T-helper 2 cell (primary cell): ENCODE measurements at places on chromosomes 13 and 19.

DNA sequence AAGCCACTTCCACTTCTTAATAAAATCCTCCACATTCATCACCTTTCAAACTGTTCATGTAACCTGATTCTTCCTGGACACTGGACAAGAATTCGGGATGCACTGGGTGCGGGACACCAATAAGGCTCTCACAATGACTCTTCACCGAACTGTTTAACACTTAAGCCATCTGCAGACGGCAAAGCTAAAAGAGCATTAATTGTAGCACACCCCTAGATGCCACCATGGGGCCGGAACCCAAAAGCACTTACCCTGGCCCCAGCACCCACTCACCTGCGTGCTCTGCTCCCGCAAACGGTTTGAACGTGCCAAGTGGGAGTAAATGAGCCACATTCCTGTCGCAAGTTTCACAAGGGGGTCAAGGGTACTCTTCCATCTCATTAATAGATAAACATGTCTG is 254.3 kb upstream of the PRR20A start:
- no peak for DNase-seq

DNA sequence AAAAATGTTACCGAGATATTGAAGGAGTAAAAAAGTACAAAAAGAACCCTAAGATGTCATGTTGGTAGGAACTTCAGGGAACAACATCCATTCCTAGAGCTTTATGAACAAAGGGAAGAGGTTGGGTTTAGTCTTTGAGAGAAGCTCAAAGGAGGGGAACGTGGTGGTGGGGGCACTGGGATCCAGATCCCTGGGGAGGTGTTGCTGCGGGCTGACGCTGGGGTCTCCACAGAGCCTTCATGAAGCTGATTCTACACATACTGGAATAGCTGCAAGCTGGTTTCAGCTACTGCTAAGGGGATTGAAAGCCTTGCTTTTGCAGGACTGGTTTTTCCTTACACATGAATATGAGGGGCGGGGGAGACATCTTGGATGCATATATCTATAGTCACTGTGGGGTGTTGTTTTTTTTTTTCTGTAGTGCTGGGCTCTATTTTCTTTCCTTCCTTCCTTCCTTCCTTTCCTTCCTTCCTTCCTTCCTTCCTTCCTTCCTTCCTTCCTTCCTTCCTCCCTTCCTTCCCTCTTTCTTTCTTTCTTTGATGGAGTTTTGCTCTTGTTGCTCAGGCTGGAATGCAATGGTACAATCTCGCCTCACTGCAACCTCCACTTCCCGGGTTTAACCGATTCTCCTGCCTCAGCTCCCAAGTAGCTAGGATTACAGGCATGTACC is 6.5 kb upstream of the MZF1 start:
- DNase-seq, result no peak

DNA sequence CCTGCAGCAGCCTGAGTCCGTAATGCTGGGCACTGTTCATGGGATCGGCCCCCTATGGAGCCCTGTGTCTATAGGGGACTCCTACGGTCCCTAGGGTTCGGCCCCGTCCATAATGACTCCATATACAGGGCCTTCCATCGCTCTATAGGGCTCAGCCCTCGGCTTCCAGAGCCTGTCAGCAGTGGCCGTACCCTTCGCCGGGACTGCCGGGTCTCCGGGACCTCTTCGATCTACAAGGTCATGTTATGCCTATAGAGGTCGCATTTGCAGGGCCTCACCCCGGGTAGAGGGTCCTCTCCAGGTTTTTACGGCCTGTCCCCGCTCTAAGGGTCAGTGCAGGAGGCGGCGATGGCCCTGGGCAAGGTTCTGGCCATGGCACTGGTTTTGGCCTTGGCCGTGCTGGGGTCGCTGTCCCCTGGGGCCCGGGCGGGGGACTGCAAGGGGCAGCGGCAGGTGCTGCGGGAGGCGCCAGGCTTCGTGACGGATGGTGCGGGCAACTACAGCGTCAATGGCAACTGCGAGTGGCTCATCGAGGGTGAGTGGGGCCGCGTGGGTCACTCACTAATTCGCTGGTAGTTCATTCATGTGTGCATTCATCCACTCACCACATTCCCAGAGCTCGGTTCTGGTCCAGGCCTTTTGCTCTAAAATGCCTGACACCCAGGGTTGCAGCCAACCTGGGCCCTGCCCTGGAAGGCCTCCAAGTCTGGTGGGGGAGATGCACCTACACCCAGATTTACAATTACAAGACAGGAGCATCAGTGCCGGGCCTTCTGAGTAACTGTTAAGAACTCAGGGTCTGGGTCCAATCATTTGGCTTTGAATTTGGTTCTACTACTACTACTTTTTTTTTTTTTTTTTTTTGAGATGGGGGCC is 699 bp downstream of the MEGF8 start:
- no peak for DNase-seq

GRCh38 chr19:19487077-19487949 is 28.0 kb downstream of the TSSK6 start:
- DNase-seq, result no peak

DNA sequence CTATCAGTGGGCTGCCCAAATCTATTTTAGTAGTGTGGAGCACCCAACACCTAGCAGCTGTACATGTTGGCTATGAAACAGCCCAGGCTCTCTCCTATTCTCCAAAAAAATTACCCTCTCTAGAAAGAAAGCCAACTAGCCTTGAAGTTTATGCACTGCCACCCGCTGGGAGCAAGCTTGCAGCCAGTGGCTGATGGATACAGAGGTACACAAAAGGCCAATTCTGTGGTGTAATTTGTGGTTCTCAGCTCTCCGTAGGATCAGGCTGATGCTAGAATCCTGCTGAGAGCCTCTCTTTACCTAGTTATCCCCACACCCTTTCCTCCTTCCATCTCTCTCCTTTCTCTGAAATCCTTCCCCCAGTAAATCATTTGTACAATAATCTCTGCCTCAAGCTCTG is 1120.7 kb downstream of the DIAPH3 start:
- no peak for DNase-seq

DNA sequence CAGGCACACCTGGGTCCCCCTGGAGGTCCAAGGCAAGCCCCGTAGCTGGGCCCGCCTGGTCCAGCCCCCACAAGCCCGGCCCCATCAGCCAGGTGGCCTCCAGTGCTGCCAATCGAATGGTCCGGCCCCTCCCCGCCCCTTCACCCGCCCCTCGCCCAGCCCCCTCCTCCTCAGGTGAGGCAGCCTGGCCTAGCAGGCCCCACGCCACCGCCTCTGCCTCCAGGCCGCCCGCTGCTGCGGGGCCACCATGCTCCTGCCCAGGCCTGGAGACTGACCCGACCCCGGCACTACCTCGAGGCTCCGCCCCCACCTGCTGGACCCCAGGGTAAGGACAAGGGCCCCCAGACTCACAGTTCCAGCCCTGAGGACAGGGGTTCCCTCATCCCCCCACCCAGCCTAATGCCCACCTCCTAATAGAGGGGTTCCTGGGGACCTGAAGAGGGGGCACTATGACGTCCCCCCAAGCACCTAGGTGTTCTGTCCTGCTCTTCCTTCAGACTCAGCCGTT is at the start of gene HPN:
HPN (plus strand) TSS at position 174 of the 508 bp plus-strand sequence. CDS start 786 bp downstream, outside the sequence.
- DNase-seq, result no peak

DNA sequence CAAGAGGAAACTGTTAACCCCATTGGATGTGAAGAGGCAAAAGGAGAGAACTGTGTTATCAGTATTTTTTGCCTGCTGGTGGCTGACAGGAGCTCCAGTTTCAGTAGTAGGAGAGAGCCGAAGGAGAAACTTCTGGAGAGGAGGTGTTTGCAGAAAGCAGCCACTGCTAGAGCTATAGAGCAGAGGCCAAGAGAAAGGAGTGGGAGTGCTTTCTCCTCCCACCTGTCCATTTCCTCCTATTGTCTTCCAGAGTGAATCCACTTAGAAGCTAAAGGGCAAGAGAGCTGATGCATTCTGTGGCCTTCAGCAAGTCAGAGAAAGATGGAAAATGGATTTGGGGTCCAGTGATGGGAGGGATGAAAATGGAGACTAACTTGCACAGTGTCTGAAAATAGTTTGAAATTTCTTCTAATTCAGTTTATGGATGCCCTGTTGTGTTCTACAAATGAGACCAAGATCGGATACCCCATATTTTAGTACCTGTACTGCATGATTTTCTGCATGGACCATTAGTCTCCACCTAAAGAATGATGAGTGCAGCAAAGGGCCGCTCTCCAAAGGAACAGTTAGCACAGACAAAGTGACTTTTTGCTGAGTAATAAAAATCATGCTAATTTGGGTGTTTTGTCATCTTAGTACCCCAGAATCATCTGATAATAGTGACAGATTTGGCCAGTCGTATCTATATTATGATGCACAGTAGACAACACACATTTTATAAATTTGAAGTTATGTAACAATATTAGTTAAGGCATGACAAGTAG is 10.7 kb downstream of the HS6ST3 start:
- DNase-seq, result no peak

DNA sequence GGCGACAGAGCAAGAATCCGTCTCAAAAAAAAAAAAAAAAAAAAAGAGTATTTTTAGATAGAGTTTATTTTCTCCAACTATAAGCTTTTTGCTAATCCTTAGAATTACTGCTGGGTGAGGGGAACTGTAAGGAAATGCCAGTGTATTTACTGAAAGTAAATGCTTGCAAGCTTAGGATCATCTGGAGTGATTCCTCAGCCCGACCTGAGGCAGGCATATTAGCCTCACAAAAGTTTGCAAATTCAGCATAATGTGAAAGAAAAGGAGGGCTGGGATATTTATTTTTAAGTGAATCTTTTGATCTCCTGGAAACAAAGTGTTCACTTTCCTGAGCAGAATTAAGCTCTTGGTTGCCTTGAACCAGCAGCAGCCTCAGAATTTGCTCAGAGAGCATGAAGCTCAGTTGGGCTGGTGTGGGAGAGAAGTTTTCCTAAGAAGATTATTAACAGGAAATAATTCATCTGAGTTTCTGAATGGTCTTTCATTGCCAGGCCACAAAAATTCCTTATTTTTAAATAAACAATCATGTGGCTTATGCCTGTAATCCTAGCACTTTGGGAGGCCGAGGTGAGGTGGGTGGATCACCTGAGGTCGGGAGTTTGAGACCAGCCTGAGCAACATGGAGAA is 24.7 kb upstream of the SPATA13 start:
- no peak for DNase-seq

DNA sequence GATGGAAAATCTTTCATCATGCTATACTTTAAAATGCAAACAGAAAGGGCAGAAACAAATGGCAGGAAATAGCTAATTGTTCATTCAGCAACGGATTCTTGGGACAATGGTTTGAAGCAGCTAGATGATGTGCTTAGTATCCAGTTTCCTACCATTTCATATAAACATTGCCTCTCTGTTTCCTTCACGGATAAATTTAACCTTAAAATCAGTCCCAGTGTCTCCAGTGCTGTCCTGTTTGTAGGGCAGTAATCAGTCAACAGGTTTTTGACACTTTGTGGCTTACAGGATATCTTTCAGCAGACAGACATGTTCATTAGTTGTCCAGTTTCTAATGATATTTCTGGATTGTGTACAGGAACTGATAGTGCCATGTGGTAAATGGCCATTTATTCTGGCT is 24.7 kb upstream of the RB1 start:
- DNase-seq, result no peak

DNA sequence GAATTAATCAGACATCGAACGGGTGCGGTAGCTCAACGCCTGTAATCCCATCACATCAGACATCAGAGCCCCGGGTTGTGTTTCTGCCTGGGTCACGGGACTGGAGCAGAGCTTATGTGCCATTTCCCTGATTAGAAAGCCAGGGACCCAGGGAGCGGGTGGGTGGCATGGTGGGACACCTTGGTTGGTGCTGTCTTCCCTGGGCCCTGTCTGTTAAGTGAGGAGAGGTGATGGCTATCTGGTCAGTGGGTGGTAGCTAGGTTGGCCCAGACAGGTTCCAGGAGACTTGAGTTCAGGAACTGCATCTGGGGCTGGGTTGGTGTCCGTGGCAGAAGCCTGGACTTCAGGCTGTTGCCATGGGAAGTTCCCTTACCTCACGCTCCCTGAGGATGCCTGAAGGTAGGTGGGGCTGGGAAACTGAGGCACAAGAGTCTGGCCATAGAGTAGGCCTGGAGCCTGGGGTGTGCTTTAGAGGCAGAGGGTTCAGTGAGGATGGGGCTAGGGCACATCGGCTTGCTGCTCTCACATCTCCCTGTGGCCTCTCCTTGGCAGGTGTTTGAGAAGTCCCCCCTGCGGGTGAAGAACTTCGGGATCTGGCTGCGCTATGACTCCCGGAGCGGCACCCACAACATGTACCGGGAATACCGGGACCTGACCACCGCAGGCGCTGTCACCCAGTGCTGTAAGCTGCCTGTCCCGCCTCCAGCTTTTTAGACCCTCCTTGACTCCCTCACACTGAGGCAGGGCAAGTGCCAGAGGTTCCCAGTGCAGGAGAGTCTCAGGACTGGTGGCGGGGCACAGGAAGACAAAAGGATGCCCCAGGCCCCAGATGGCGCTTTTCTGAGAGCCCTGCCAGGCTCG is 2.1 kb downstream of the RPL18A start:
- no peak for DNase-seq

GRCh38 chr13:45925151-45925550 is 73.6 kb upstream of the SIAH3 start:
- DNase-seq, result no peak

DNA sequence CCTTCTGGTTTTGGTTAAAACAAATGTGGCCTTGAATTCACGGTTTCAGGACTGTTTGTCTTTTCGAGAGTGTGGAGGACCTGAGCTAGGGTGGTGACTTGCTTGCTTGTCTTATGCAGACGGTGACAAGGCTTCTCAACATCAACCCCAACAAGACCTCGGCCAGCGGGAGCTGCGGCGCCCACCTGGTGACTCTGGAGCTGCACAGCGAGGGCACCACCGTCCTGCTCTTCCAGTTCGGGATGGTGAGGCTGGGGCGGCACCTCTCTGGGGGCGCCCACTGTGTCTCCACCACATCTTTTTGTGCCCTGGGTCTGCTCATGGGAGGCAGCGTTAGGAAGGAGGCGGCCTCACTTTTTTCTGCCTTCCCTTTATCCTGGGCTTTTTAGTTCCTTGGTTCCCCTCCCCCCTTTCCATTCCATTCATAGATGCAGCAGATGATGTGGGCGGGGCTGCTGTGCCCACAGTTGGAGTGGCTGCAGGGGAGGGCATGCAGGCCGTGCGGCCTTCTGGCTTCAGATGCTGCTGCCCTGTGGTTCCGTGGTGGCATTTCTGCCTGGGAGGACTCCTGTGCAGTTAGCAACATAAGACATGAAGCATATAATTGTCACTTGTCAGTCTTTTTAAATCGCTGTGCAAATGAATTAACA is 23.3 kb downstream of the LAMP1 start:
- DNase-seq, result no peak

GRCh38 chr13:48535766-48536165 is 2.9 kb upstream of the RCBTB2 start:
- no peak for DNase-seq

DNA sequence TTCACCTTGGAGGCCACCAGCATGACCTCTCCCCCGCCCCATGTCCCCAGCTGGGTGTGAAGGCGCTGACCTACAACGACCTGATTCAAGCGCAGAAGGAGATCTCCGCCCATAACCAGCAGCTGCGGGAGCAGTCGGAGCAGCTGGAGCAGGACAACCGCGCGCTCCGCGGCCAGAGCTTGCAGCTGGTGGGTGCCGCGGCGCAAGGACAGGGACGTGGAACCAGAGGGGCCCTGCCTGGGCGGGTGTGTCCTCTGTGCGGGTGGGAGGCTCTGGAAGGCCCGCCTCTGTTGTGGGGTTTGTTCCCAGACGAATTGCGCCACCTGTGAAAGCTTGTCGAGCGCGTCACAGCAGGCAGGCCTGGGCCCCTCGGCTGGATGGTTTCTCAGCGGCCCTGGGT is 22.3 kb downstream of the PLEKHJ1 start:
- no peak for DNase-seq
